CD4-positive, alpha-beta T cell treated with Interleukin-21 for 1 hour (primary cell): ENCODE measurements at places on chromosomes 2 and 18.

GRCh38 chr18:57804557-57804956 is 1.4 kb upstream of the ATP8B1 start:
- no peak for DNase-seq

DNA sequence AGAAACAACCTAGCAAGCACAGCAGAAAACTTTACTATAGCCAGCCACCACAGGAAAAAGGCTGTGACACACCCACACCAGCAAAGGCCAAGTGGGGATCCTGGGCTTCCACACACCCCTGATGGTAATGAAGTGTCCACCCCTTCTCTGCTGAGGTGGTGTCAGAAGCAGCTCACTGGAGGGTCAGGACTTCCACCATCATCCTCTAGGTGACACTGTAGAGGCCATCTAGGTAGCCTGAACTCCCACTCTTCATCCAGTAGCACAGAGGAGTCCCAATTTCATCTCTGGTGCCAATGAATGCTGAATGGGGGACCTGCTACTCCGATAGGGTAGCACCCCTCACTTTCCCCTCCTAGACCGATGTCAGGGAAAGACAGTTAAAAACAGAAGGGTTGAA is 1544.4 kb downstream of the LRP1B start:
- no peak for DNase-seq

DNA sequence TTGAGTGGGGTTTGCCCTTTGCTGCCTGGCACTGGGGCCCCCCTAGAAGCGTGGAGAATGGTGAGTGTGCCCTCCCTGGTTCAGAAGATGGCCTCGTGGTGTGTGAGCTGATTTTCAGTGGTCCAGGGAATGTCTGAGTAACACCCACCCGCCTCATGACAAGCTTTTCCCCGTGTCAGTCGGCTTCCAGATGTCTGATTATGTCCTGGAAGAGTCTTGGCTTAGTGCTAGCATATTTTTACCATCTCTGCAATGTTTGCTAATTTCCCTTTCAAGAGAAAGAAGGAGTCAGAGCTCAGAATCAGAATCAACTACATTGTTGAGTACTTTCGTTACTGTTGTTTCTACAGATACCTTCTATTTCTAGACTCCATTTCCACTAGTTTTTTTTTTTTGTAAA is 214.7 kb downstream of the SEPTIN10 start:
- DNase-seq, result no peak

DNA sequence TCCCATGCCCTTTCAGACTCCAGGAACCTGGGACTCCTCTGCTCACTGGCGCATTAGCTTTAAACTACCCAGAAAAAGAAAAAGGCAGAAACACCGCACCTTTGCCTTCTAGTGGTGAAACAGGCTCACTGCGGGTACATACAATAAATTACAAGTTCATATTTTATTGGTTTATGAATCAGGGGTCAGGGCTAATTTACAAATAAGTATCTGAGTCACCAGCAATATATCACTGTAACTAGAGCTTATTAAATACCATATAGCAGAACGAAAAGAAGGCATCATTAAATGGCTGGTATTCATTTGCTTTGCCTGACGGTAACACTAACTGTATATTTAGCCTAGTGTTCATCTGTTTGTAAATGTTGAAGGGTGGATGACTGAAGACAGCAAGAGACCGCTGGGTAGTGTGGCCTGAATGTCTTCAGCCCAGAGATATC is 26.9 kb upstream of the DTNB start:
- DNase-seq, result peak; percentile 53
